ENCODE measurements at places on chromosomes 7 and 10. TPM values are rescaled to one million over a fixed set of nuclear protein-coding genes. Genes with fewer than 3 reads are reported as not detected.

HOXA2 gene
- total RNA-seq, result 0.14 TPM

STAG3 gene
- 0.22 TPM for total RNA-seq

CALHM1 gene
- total RNA-seq, result not detected

WBP1L gene
- total RNA-seq, result 35.3 TPM

CRHR2 gene
- 0.28 TPM for total RNA-seq

SORCS1 gene
- total RNA-seq, result 3.5 TPM

EFCAB10 gene
- not detected for total RNA-seq

DNA sequence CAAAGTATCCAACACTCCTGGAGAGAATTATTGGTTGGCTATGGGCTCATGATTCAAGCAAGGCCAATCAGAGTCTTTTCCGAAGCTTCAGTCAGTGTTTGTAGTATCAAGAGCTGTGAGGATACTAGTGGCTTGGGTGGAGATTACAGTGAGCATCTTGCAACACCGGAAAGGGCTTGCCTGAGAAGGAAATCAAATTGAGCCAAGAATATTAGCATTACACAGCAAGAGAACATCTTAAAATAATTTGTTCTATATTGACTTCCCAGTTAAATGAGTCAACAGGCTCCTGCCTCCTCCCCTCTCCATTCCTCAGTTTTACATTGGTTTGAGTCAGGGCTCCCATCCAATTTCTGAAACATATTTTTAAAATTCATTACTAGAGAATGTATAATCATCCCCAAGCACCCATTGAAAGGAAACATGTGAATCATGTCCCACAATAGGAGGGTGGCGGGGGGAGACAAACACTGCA, 127.4 kb downstream of the ELAPOR2 start:
- no peaks in the 10 kb centered on the region for H3K27me3 ChIP-seq
- no peak for DNase-seq
- peak overlapping the region; percentile 1 for H3K27ac ChIP-seq

DNA sequence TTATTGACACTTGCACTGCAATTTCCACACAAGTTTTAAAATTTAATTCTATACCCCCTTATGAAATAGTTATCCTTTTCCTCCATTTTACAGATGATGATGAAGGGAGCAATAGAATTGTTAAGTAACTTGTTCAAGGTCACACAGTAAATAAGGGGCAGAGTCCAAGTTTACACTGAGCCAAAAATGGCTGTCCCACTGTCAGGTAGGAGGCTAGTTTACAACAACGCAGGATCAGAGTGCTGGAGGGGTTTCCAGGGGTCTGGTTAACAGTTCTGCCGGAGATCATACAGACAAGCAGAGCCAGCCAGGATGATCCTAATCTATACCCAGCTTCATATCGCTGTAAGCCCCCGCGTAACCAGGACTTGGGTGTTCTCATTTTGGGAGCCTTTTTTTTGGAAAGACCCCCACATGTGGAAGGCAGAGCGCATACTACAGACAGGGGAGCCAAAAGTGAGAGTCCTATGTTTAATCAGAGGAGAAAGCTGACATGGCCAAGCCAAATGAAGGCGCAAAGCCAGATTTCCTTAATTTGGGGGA, 524 bp upstream of the UNC5B start:
- H3K27ac ChIP-seq, result peak overlapping the region; percentile 69
- H3K27me3 ChIP-seq, result no peaks in the 10 kb centered on the region
- no peaks in the 10 kb centered on the region for H3K36me3 ChIP-seq
- peak overlapping the region; percentile 85 for H3K4me3 ChIP-seq
- DNase-seq, result no peak

- no peaks in the 10 kb centered on the region for H3K4me1 ChIP-seq
- H3K4me3 ChIP-seq, result no peak overlapping the region
- H3K27ac ChIP-seq, result no peak overlapping the region
- H3K36me3 ChIP-seq, result no peaks in the 10 kb centered on the region
Measured at GRCh38 chr7:121901026-121901425, 28.1 kb downstream of the PTPRZ1 start.

DNA sequence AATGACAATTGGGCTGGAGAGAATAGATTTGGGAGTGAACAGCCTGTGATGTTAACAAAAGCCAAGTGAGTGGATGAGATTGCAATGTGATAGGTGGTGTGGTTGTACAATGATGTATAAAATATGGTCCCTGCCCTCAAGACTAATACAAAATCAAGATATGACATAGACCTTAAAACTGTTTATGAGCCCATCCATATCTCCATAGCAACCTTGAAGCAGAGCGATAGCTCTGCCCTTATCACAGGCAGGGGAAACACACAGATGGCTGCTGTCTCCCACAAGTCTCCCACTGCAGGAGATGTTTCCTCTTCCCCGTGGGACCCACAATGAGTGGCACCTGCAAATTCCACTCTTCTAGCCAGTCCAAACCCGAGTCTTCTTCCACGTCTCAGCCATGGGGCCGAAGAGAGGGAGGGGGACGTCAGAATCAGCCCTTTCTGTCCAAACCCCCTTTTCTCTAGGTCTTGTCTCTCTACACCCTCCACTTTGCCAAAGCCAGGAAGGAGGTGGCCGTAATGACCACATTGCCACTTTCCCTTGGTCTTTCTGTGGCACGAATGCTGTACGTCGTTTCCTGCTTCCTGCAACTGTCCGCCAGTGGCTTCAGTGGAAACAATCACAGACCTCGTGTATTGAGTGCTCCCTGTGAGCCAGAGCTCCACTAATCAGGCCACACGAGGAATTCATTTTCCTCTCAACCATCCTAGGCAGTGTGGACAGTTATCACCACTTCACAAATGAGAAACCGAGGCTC, 7.5 kb upstream of the TBXAS1 start:
- no peak overlapping the region for H3K4me3 ChIP-seq
- H3K4me1 ChIP-seq, result no peaks in the 10 kb centered on the region
- no peaks in the 10 kb centered on the region for H3K36me3 ChIP-seq
- H3K27me3 ChIP-seq, result no peaks in the 10 kb centered on the region

- H3K4me1 ChIP-seq, result no peaks in the 10 kb centered on the region
- no peak overlapping the region for H3K27ac ChIP-seq
- no peaks in the 10 kb centered on the region for H3K36me3 ChIP-seq
Measured at GRCh38 chr7:117950601-117951260, 77.5 kb upstream of the CTTNBP2 start.

GRCh38 chr7:99248391-99249095, 24.1 kb upstream of the MYH16 start:
- no peaks in the 10 kb centered on the region for H3K36me3 ChIP-seq
- no peaks in the 10 kb centered on the region for H3K4me1 ChIP-seq
- no peak for DNase-seq
- H3K27ac ChIP-seq, result no peak overlapping the region
- H3K27me3 ChIP-seq, result peaks cover 10% of the 10 kb centered on the region

DNA sequence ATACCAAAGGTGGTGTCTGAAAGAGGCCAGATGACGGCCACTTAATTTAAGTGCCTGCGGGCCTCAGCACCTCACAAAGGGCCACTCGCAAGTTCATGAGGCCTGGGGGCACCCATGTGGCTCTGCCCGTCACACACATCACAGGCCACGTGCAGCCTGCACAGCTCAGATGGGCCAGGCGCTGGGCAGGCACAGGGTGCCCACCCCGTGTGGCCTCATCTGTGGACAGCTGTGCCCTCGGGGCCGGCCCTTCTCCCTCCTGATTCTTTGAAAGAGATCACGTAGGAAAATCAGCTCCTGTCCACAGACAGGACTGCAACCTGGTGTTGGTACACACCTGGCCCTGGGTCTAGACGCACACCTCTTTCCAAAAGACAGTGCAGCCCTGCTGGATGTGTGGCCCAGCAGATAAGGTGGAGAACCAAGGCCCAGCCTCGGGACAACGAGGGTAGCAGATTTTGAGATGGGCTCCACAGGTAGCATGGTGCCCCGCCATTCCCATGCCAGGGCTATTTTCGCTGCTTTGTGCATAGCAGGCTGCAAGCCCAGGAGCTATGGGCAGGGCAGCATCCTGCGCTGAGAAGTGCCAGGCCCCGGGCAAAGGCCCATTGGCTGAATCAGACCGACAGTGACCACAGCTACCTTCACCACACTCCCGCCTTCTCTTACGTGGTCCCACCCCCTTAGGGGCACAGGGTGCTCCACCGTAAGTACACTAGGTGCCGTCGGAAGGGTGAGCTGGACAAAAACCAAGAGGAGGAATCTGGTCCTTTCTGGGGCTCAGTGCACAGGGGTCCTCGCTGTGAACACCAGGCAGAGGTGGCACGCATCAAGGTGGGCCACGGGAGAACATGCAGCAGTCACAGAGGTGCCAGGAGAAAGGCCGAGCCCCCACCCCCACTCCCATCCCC, 124.5 kb downstream of the EBF3 start:
- peaks cover 88% of the 10 kb centered on the region for H3K36me3 ChIP-seq
- no peak overlapping the region for H3K27ac ChIP-seq
- no peaks in the 10 kb centered on the region for H3K27me3 ChIP-seq
- no peak for DNase-seq

DNA sequence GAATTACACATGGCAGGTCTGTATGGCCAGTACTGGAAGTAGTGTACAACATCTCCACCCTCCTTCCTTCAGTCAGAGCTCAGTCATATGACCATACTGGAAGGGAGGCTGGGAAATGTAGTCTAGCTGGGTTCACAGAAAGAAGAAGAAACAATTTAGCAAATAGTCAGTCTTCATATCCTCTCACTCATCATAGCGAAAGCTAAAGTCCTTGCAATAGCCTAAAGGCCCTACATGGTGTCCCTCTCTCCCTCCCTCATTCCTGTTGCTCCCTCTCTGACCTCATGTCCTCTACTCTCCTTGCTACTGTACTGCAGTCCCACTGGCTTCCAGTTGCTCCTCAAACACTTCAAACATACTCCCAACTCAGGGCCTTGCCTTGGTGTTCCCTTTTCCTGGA, 4.3 kb upstream of the CALU start:
- no peaks in the 10 kb centered on the region for H3K36me3 ChIP-seq
- DNase-seq, result no peak
- no peaks in the 10 kb centered on the region for H3K27me3 ChIP-seq
- H3K27ac ChIP-seq, result no peak overlapping the region
- H3K4me3 ChIP-seq, result no peak overlapping the region

GRCh38 chr7:115226410-115226809, 304.5 kb downstream of the MDFIC start:
- no peaks in the 10 kb centered on the region for H3K4me1 ChIP-seq
- no peak overlapping the region for H3K27ac ChIP-seq
- H3K27me3 ChIP-seq, result no peaks in the 10 kb centered on the region

- H3K27ac ChIP-seq, result no peak overlapping the region
- no peaks in the 10 kb centered on the region for H3K36me3 ChIP-seq
- no peak for DNase-seq
- no peaks in the 10 kb centered on the region for H3K4me1 ChIP-seq
- H3K4me3 ChIP-seq, result no peak overlapping the region
Measured at GRCh38 chr7:39005036-39005435, 27.3 kb downstream of the POU6F2 start.

- no peak overlapping the region for H3K4me3 ChIP-seq
- no peak for DNase-seq
- peaks cover 30% of the 10 kb centered on the region for H3K36me3 ChIP-seq
- peaks cover 53% of the 10 kb centered on the region for H3K4me1 ChIP-seq
- no peak overlapping the region for H3K27ac ChIP-seq
Measured at GRCh38 chr7:5382281-5382892, 41.2 kb downstream of the TNRC18 start.

GRCh38 chr10:121169406-121169805, 318.2 kb downstream of the WDR11 start:
- H3K4me3 ChIP-seq, result no peak overlapping the region
- no peaks in the 10 kb centered on the region for H3K4me1 ChIP-seq
- no peaks in the 10 kb centered on the region for H3K27me3 ChIP-seq
- H3K27ac ChIP-seq, result no peak overlapping the region
- no peak for DNase-seq

DNA sequence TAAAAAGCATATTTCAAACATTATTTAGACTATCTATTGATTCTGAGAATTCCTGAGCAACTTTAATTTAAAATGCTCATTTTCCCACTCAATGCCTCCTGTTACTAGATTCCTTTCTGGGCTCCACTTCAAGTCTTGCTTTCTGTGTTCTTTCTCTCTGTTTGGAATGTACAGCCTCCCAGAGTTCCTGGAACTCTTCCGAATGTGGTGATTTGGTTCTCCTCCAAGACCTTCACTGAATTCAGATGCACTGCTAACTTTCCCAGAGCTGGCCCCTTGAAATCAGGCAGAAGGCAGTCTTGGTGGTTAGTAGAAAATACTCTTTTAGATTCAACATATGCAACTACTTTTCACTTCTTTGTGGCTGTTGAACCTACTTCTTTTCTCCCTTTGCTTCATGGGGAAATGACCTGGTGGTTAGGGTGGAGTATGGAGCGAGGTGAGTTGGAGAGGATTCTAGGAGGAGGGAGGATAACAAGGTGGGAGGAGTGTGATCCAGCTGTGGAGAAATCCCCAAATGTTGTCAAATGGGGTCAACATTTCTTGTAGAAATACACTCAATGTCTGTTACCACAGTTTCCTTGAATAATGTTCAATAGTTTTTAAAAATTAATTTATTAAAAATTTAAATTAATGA, 27.9 kb upstream of the CCDC7 start:
- no peaks in the 10 kb centered on the region for H3K27me3 ChIP-seq
- H3K36me3 ChIP-seq, result no peaks in the 10 kb centered on the region
- peaks cover 5% of the 10 kb centered on the region for H3K4me1 ChIP-seq
- H3K4me3 ChIP-seq, result no peak overlapping the region
